NCI-H526 treated with DMSO at 0.1 percent for 48 hours (cell line): ENCODE measurements at places on chromosomes 2 and 18.

GRCh38 chr2:180910831-180911665, 69.4 kb upstream of the UBE2E3 start:
- DNase-seq = no peak

GRCh38 chr2:239253701-239254436, 147.0 kb downstream of the HDAC4 start:
- peak; percentile 46 for DNase-seq

GRCh38 chr2:7953195-7953594, 728.7 kb upstream of the ID2 start:
- DNase-seq = no peak

DNA sequence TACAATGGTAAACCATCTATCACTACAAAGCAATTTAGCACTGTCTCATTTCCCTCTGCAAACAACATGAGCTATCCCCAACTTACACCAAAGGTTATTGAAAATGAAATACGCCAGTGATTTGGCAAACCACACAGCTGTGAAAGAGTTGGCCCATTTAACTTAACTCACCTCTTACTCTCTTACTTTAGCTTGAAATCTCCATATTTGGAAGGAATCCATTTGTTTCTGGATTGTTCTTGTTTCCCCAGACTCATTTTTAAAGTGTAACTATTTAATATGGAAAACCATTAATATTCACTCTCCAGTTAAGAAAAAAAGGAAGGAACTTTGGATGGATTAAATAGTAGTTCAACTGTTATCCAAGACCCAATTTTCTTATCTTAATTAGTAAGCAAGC, 93.7 kb upstream of the TRIB2 start:
- DNase-seq = peak; percentile 21

GRCh38 chr2:220684099-220684498, 888.0 kb downstream of the EPHA4 start:
- peak; percentile 61 for DNase-seq

- DNase-seq = no peak
These were observed 836.7 kb downstream of the SOCS6 start for GRCh38 chr18:71125581-71125980.

DNA sequence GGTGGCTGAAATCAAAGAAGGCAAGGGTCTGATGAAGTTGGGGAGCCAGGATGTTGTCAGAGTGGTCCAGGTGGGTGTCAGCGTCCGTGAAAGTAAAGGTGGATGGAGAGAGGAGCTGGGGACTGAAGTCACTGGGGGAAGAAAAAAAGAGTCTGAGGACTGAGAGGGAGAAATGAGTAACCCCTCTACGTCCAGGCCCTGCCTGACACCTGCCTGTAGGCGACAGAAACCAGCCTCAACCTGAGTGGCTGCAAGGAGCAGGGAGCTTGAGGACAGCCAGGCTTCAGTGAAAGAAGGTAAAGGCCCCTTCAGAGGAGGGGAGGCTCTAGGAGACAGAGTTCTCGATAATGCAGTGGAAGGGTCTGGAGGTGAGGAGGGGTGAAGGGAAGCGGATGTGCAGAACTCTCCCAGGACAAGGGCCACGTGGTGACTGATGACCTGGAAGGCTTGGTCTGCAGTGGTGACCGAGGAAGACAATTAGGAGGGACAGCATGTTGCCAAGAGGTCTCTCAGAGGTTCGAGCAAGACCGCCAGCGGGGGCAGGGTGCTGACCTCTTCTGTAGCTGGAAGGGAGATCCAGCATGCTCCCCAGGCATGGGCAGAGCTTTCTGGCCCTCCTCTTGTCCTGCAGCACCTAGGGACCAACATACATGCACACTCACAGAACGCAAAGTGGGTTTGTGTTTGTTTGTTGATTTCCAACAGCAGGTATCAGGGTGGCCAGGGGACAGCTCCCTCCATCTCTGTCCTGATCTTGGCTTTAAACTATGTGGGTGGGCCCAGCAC, 86.6 kb upstream of the TMEM247 start:
- DNase-seq = no peak
